Mammary epithelial cell (primary cell): ENCODE measurements at places on chromosomes 12 and 14.

DNA sequence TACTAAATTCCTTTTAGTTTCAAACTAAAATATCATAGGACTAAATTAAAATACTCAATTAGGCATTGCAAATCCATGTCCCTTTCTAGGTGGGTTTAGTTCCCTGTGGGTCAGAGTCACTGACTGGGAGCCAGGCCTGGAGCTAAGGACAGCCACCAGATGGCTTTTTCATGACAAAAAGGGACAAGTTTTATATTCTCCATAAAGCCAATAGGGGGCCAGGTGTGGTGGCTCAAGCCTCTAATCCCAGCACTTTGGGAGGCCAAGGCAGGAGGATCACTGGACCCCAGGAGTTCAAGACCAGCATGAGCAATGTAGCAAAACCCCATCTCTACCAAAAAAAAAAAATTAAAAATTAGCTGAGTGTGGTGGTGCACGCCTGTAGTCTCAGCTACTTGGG is 35.4 kb upstream of the EIF5 start:
- no peak for DNase-seq

GRCh38 chr14:71960494-71961353 is 28.5 kb downstream of the RGS6 start:
- no peak for DNase-seq

GRCh38 chr12:77608271-77608824 is 222.3 kb upstream of the NAV3 start:
- DNase-seq: no peak

GRCh38 chr14:99250636-99251208 is 21.3 kb downstream of the BCL11B start:
- no peak for DNase-seq

GRCh38 chr14:68486033-68486732 is 306.7 kb downstream of the ZFP36L1 start:
- DNase-seq: no peak
